Posterior vena cava (tissue), 2 donors: ENCODE measurements at places on chromosomes 3 and 15. TPM values are rescaled to one million over a fixed set of nuclear protein-coding genes. Genes with fewer than 3 reads are reported as not detected.

DNA sequence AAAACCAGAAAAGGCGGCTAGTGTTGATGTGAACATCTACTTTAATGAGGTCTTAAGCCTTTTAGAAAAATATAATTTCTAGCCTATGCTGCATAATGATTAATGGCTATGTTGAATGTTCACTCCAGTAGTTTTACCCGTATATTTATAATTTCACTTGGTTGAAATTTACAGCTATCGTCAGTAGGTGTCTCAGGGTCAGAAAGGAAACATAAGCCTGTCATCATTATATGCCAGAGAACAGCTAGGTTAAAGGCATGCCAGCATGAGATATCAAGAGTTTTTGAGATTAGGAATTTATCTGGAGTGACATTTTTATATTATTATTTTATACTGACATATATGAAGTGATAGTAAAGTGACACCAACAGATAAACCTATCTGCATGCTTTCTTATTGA lies 904.1 kb downstream of the OTOL1 start:
- DNase-seq, result no peak

DNA sequence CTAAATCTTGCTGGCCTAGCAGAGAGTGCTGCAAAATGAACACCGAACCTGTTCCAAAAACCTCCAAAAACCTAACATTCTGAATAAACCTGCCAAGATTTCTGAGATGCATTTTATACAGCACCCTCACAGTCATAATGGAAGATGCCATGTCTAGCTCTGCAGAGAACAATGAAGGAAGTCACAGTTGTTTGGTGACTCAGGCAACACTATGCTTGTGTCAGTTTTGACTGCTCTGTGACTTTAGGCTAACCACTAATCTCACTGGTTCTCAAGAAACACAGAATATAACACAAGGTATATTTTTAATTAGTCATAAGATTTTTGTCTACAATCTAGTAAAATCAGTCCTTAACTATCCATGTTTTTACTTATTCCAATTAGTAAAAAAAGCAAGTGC lies 606.6 kb downstream of the TBL1XR1 start:
- DNase-seq, result no peak

GRCh38 chr3:133264920-133265319 lies 134.9 kb upstream of the BFSP2 start:
- no peak for DNase-seq

DNA sequence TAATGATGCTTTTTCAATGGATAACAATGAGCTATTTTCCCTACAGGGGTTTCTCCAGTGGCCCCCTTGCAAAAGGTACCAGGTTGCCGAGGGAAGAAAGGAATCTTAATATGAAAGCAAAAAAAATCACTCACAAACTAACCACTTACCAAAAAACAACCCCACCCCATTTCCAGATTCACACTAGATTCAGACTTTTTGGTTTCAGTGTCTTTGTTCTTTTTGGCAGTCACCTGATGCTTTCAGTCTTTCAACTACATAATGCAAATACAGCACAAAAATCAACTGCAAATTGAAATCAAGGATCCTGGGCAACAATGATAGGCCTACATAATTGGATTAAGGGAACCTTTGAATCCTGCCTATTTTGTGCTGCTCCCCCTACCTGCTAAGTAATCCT lies 71.1 kb upstream of the RAP2B start:
- no peak for DNase-seq

- DNase-seq, result no peak
Measured at GRCh38 chr3:172911142-172911541, 160.6 kb downstream of the ECT2 start.

DNA sequence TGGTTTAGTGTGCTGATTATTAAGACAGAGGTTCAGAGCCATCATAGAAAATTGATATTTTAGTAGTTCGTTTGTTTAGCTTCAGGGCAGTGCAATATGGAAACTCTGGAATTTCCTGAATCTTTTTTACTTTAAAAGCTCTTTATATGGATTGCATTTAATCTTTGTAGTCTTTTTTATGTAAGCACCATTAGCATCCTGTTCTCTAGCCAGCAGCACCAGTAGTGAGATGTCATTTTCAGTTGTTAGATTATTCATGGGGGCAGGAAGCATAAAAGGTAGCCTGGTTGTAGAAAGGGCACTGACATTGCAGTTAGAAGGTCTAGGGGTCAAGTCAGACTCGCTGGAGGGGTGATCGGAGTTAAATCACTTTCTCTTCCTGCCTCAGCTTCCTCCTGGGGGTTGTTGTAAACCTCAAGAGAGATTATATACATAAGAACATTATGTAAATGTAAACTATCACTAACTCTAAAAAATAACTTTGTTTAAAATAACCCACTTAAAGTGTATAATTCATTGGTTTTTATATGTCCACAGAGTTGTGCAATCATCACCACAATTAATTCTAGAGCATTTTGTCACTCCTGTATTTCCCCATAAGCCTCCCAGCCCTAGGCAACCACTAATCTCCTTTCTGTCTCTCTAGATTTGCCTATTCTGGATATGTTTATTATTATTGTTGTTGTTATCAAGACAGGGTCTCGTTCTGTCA lies 31.4 kb upstream of the ITPKA start:
- no peak for DNase-seq

DNA sequence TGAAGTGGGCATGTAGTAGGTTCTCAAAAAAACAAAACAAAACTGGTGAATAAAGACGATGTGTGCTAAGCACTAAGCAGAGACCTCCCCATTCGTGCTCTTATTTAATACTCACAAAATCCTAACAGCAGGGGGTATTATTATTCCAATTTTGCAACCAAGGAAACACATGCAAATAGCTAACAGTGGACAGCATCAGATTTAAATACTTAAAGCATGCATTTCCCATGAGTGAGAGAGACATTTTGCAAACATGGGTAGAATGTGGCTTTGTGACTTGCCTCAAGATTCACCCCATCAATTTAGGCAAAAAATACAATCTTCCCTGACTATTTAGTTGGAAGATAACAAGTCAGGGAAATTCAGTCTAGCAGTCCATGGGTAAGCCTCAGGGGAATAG lies 946.2 kb upstream of the CFAP20DC start:
- DNase-seq, result no peak

DNA sequence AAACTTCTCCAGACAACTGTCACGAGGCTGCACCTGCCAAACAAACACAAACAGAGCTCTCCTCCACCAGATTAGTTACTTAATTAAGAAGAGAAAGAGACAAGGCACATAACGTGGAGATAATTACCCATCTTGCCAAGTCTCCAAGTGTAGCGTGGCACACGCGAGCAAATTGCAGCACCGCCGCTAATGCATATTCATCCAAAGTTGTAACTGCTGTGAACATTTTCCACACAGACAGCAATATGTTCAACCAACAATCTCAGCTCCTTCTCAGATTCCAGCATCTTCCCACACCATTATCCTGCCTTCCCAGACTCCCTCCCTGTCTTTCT lies 309.6 kb upstream of the TLE3 start:
- no peak for DNase-seq

DNA sequence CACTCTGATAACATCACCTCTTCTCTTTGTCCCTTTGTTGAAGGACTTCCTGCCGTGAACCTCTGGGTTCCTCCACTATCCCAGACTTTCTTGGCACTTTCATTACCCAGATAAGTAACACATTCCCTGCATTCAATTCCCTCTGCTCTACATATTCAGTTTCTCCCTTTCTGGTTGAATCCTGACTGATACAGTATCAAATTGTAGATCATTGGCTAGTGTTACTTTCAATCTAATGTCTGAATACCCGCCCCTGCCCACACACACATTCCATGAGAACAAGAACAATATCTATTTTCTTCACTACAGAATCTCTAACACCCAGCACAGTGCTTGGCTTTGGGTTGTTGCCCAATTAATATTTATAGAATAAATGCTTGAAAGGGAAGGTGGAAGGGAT lies 163.5 kb downstream of the ABHD5 start:
- no peak for DNase-seq

GRCh38 chr3:101850246-101851051 lies 1.1 kb downstream of the NFKBIZ start:
- DNase-seq, result no peak

DNA sequence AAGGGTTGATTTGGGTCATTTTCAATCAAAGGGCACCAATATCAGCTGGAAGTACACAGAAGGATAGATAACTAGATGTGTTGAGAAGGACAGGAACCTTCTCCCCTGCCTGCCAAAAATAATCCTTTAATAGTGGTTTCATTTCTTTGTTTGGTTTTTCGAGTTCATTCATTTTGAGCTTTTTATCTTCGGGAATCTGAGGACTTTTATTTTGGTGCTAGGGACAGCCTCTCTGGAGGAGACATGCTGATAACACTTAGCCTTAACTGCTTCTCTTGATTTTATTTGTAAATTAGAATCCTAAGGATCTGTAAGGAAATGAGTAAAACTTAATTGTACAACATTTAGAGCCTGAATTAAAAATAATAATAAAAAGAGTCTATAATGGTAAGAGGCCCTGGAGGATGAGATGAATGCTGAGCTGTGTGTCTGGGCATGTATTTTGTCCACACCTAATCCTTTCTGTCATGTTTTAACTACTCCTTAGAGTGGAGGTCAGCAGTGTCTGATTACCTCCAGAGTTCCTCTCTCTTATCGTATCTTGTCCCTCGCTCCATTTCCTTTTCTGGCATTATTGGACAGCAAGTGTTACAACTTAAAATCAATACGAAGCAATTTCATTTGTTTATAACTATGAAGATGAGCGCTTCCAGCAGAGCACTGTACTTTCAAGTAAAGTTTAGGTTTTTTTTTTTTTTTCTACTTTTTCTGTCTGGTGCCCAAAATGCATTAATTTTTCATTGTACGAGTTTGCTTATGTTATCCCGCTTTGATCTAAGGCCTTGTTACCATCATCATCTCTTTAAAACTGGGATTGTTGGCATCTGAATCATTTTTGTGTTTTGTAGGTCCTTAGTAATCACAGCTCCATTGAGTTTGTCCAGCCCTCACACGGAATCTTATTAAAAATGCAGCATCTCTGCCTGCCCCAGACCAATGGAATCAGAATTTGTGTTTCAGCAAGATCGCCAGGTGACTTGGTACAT lies 22.8 kb downstream of the PTPRG start:
- no peak for DNase-seq

- no peak for DNase-seq
Measured at GRCh38 chr3:66344391-66344811, 123.6 kb downstream of the SLC25A26 start.

DNA sequence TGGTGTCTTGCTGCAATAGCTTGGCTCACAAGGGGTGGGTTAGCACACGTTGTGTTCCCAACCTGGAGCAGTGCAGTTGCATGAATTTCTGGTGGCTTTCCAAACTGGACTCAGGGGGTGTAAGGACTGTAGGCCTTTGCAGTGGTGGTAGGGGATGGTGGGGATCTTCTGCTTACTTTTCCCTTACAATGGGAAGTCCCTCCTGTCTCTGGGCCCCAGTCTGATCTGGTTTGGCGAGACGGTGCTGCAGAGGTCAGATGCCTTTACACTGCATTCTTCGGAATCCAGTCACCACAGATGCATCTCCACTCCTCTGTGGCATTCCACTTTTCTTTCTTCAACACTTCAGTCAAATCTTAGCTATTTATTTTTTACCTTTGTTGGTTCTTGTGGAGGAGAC lies 132.1 kb downstream of the DOCK3 start:
- DNase-seq, result no peak

- no peak for DNase-seq
Measured at GRCh38 chr3:111735243-111735758, 123.8 kb upstream of the PHLDB2 start.

DNA sequence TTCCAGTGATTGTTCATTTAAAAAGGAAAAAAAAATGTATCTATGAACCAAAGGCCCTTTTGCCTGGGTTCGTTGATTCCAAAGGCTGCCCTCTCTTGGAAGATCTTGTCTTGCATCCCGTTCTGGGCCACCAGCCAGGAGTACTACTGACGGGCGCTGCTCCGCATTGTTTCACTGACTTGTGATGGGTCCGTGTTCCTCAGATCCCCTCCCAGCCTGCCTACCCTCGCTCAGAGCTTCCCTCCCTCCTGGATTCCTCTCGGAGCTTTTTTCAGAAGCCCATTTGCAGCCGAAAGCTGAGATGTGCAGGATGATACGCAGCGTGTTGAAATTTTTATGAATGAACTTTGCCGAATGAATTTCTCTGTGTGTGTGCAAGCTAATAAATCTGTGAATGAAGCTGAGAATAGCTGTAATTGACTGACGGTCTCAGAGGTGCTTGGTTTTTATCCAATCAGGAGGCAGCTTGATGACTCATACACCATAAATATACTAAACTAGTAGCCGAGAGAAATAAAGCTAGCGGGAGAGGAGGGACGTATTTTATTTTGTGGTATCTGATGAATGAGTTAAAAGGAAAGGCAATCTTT lies at the start of gene SHC4:
TSS of gene SHC4 (minus strand) at position 396 of the 590 bp plus-strand sequence. CDS start 904 bp downstream, outside the sequence.
- DNase-seq, result peak; percentile 84

GRCh38 chr15:43237842-43238470 lies 17.1 kb upstream of the EPB42 start:
- no peak for DNase-seq

DNA sequence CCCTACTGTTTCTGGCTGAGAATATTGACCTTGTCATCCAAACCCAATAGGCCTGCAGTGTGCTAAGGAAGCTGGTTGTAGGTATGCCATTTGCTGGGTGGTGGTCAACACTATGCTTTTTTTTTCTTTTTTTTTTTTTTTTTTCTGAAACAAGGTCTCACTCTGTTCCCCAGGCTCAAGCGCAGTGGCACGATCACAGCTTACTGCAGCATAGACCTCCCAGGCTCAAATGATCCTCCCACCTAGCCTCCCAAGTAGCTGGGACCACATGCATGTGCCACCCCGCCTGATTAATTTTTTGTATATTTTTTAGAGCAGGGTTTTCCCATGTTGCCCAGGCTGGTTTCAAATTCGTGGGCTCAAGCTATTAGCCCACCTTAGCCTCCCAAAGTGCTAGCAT lies 35.7 kb upstream of the RHO start:
- DNase-seq, result no peak

DNA sequence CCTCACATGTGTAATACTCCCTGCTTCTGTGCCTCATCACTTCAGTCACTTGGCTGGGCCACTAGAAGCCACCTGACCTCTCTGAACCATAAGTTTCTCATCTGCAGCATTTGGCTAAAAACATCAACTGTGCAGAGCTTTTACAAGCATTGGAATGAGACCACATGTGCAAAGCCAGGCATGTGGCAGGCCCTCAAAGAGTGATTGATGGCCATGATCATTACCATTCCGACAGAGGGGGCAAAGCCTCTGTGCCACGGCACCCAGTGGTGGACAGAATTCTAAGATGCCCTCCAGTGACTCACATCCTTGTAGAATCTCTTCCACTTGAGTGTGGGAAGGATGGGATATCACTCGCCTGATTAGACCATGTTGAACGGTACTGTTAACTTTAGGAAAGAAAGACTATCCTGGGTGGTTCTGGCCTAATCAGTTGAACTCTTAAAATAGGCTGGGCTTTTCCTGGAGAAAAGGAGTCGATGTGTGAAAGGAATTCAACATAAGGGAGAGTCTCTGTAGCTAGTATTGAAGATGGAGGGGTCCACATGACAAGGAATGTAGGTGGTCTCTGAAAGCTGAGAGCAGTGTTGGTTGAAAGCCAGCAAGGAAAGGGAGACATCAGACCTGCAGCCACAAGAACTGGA lies 13.5 kb downstream of the CDCP1 start:
- no peak for DNase-seq

The ANKRD63 gene
- total RNA-seq, result not detected

The LARP6 gene
- 44.7 TPM for total RNA-seq

The CCDC9B gene
- total RNA-seq, result 29.2 TPM

The GPR87 gene
- not detected for total RNA-seq
